ENCODE measurements at places on chromosomes 11 and 22.

- no peak for DNase-seq
These were observed 313.5 kb downstream of the BRD1 start for GRCh38 chr22:49514211-49514610.

- DNase-seq, result no peak
These were observed 519.6 kb downstream of the METTL15 start for GRCh38 chr11:28627690-28628255.

DNA sequence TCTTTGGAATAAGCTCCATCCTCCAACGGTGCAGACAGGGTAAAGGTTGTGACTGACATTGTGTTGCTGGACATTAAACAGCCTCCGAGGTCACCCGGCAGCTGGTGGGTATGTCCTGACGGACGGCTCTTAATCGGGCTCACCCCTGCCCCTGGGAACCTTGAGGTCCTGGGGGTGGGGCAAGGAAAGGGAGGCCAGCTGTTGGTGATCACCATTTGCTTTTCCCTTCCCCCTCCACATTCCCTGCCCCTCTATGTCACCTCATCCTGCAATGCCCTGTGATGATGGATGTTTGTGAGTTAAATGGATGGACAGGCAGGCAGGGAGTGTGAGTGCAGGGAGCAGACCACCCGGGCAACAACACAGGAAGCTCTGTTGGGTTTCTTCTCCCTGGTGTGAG, 26.3 kb downstream of the APLNR start:
- no peak for DNase-seq

- no peak for DNase-seq
These were observed 286.2 kb downstream of the C11orf87 start for GRCh38 chr11:109708184-109708583.

- no peak for DNase-seq
These were observed 36.5 kb downstream of the OSBPL5 start for GRCh38 chr11:3128356-3129180.

GRCh38 chr22:40243891-40244290, 66.2 kb downstream of the TNRC6B start:
- no peak for DNase-seq

All from COR-L47 (cell line).